ENCODE measurements at places on chromosomes 2 and 18. TPM values are rescaled to one million over a fixed set of nuclear protein-coding genes. Genes with fewer than 3 reads are reported as not detected.
A peak's percentile ranks its signal among the peaks of the same experiment; 100 is the strongest.

GRCh38 chr18:75208155-75208835 is 644 bp downstream of the PTGR3 start:
- H3K27ac ChIP-seq: no peak overlapping the region
- peak overlapping the region; percentile 64 for H3K4me3 ChIP-seq
- H3K27me3 ChIP-seq: no peaks in the 10 kb centered on the region
- H3K36me3 ChIP-seq: no peaks in the 10 kb centered on the region

- H3K27me3 ChIP-seq: no peaks in the 10 kb centered on the region
- no peak overlapping the region for H3K4me3 ChIP-seq
- H3K4me1 ChIP-seq: peaks cover 76% of the 10 kb centered on the region
- peak; percentile 80 for DNase-seq
- H3K36me3 ChIP-seq: no peaks in the 10 kb centered on the region
- H3K27ac ChIP-seq: peak overlapping the region; percentile 87
Observed at GRCh38 chr2:120938045-120938771, 202.5 kb downstream of the GLI2 start.

GRCh38 chr18:24964216-24964615 is 387.8 kb downstream of the ZNF521 start:
- H3K27me3 ChIP-seq: no peaks in the 10 kb centered on the region
- DNase-seq: peak; percentile 3
- no peak overlapping the region for H3K27ac ChIP-seq
- no peak overlapping the region for H3K4me3 ChIP-seq

- H3K4me1 ChIP-seq: no peaks in the 10 kb centered on the region
- no peak overlapping the region for H3K27ac ChIP-seq
- H3K27me3 ChIP-seq: no peaks in the 10 kb centered on the region
- no peaks in the 10 kb centered on the region for H3K36me3 ChIP-seq
- no peak for DNase-seq
Observed at GRCh38 chr18:8667846-8668245, 37.5 kb upstream of the MTCL1 start.

DNA sequence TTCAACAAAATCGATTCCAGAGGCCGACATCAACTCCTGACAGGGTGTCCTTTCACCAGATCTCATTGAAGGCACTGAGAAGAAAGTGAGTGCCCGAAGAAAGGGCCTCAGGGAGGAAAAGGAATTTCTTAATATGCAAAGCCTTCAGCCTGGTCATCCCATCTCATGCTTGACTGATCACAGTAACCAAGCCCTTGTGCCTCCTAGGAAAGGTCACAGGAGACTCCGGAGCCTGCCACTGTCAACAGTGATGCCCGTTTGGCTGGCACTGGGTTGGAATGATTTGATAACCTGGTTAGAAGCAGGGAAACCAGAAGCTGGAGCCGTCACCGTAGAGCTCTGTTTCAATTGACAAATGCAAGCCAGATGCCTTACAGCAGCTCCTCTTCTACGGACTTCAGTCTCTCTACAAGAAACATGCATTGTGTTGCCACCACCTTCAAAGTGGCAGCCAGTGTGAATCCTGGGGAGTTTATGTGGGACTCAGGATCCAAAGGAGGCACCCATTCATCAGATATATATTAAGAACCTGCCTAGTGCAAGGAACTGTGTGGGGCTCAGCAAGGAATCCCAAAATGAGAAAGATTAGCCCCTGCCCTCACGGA is 24.6 kb downstream of the COX7A2L start:
- H3K27me3 ChIP-seq: no peaks in the 10 kb centered on the region
- H3K4me1 ChIP-seq: no peaks in the 10 kb centered on the region
- no peak overlapping the region for H3K27ac ChIP-seq
- DNase-seq: no peak
- peaks cover 4% of the 10 kb centered on the region for H3K36me3 ChIP-seq
- H3K4me3 ChIP-seq: no peak overlapping the region

DNA sequence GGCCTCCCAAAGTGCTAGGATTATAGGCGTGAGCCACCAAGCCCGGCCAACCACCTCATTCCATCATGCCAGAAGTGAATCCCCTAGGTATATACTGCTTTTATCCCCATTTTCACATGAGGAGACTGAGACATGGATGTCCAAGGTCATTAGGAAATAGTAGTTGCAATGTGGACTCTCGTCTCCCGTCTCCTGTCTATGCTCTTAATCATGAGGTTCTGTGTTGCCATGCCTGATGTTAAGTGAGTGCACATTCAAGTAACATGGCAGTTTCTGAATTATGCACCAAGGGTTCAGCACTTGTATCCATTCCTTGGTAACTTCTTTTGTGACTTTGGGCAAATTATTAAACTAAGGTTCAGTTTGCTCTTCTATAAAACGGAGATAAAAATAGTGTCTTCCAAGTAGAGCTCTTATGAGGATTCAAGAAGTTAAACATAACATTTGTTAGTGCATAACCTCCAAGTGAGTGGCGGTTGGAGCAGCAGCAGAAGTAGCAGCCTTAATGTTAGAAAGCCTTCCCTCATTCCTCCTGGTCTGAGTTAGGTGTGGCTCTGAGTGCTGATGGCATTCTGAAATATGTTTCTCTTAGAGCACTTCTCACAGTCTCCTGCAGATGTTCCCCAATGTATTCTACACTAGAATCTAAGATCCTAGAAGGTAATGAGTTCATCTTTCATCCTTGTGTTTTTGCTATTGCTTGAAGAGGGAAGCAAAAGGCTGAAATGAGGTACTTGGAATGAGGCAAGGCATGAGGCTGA is 21.9 kb downstream of the SOCS6 start:
- no peak overlapping the region for H3K27ac ChIP-seq
- no peak for DNase-seq
- H3K4me1 ChIP-seq: peaks cover 6% of the 10 kb centered on the region
- no peaks in the 10 kb centered on the region for H3K27me3 ChIP-seq
- H3K36me3 ChIP-seq: no peaks in the 10 kb centered on the region
- no peak overlapping the region for H3K4me3 ChIP-seq

DNA sequence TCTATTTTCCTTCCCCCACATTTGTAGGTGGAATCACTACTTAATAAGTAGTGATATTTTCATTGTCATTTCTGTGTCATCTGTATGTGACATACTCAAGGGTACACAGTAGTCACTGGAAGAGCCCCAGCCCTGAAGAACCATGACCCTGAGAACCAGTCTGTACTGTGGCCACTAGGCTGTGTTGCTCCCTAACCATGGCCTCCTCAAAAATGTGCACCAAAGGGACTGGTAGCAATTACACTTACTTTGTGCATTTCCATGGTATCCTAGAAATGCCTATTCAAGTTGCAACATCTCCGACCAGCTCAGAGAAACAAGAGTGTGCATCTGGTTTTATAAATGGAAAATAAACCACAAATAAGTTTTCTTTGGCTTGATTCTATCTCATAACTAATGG is 155.1 kb downstream of the DOCK10 start:
- no peaks in the 10 kb centered on the region for H3K27me3 ChIP-seq
- no peak overlapping the region for H3K4me3 ChIP-seq
- H3K27ac ChIP-seq: no peak overlapping the region
- DNase-seq: no peak
- H3K36me3 ChIP-seq: no peaks in the 10 kb centered on the region

- H3K4me1 ChIP-seq: no peaks in the 10 kb centered on the region
- H3K27me3 ChIP-seq: no peaks in the 10 kb centered on the region
- H3K27ac ChIP-seq: no peak overlapping the region
- H3K36me3 ChIP-seq: no peaks in the 10 kb centered on the region
Observed at GRCh38 chr2:238927746-238928519, 80.0 kb downstream of the TWIST2 start.

ANKRD62 gene
- total RNA-seq: not detected

STPG4 gene
- total RNA-seq: 0.79 TPM

FOXD4L1 gene
- 0.73 TPM for total RNA-seq
